ENCODE measurements at places on chromosomes 13 and 19.

GRCh38 chr19:1318678-1319471, 33.2 kb downstream of the EFNA2 start:
- no peak for DNase-seq

GRCh38 chr13:84784443-84785153, 902.3 kb upstream of the SLITRK1 start:
- DNase-seq: no peak

GRCh38 chr19:48812094-48812929, 1.5 kb upstream of the BCAT2 start:
- DNase-seq: peak; percentile 82

- DNase-seq: no peak
Measured at GRCh38 chr13:30235216-30235615, 72.1 kb downstream of the KATNAL1 start.

DNA sequence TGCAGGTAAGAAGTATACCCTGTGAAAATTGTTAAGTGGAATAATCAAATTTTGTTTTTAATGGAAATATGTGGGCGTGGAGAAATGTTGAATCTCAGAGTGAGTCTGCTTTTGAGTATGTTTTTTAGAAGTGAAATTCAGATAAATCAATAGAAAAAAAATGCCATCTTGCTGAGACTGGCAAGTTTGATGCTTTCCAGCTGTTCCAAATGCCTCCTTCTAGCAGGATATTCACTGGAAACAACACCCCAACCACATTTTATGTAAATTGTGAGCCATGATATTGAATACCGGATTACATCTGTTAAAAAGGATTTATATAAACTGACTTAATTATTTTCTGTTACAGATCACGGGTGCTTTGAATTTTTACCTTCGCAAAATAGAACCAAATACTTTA, 115.4 kb downstream of the ITGBL1 start:
- no peak for DNase-seq

DNA sequence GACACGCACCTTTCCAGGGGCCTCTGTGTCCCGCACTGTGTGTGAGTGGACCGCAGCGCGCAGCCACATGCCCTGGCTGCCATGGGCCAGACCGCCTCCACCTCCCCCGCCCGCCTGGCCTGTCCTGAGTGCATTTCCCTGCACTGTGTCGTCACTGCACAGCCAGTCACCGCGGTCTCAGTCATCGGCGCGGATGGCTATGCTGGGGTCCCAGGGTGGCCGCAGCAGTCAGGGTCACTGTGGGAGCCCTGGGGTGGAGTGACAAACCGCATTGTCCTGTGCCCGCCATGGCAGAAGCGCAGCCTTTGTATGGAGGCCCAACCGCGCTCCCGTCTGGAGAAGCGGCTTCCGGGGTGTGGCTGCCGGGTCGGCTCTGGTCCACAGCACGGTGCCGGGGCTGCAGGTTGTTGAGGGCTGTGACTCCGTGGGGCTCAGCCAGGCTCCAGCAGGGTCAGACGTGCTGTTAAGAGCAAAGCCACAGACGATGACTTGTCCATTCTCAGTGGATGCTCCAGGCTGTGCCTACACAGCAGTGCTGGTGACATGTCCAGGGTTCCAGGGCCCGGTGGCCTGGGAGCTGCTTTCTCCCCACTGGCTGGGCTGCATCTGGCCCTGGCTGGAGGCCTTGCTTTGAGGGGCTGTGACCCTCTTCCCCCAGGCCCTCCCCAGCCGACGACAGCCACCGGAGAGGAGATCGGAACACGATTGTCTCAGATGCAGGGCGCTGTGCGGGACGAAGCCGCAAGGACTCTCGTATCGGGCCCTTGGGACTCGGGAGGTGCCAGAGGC, 6.3 kb upstream of the NDUFS7 start:
- DNase-seq: no peak

- no peak for DNase-seq
Measured at GRCh38 chr13:66312312-66313087, 917.6 kb downstream of the PCDH9 start.

- DNase-seq: no peak
Measured at GRCh38 chr13:97630725-97631124, 196.8 kb downstream of the RAP2A start.

DNA sequence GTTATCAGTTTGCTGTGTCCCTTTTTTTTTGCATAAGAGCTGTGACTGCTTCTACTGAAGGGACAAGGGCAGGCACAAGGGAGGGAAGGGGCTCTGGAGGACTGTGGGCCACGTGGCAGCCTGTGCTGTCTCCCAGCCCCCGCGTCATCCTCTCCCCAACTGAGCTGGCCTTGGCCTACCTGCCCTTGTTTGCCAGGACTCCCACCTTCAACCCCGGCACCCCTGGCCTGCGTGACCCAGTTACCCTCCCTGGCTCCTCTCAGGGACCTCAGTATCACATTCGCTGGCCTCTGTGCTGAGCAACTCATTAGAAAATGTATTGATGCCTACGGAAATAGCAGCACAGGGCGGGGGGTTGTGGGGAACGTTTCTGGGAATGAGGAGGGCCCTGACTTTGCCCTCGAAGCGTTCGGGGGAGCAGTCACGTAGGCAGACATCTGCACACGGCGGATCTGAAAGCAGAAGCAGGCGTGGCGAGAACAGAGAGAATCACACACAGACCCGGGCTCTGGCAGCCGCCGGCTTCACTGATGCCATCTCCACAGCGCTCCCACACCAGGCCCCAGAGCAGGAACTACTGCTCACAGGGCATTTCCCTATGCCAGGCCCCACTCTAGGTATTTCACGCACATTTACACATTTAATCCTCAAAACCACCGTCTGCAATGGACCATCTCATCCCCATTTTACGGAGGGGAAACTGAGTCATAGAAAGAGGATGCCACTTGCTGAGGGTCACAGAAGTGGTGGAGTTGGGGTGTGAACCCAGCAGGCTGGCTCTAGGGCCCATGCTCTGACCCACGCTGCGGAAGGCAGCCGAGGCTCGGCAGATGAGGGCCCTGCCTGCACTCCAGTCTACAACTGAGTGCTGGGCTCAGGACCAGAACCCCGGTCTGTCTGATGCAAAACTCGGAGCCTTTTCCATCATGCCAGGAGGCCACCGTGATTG, 5.7 kb upstream of the ATF5 start:
- DNase-seq: no peak

DNA sequence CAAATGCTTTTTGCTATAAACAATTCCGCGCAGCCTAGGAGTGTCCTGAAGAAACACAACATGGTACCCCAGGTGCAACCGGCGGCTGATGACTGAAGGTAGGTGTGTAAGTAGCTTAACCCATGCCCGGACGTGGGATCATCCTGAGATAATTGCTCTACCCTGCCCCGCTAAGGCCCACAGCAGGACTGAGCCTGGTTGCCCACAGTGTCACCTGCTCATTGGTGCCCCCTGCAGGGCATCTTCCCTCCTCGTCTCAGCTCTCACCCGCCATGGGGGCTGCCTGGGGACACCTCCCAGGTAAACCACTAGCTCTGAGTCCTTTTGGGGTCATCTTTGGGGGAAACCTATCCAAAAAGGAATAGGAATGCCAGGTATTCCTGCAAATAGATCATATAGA, 22.3 kb downstream of the TMEM161A start:
- no peak for DNase-seq

Data from DMS79 treated with DMSO at 0.1 percent for 48 hours (cell line).